H1 (cell line): ENCODE measurements at places on chromosomes 5 and 9. TPM values are rescaled to one million over a fixed set of nuclear protein-coding genes. Genes with fewer than 3 reads are reported as not detected.

DNA sequence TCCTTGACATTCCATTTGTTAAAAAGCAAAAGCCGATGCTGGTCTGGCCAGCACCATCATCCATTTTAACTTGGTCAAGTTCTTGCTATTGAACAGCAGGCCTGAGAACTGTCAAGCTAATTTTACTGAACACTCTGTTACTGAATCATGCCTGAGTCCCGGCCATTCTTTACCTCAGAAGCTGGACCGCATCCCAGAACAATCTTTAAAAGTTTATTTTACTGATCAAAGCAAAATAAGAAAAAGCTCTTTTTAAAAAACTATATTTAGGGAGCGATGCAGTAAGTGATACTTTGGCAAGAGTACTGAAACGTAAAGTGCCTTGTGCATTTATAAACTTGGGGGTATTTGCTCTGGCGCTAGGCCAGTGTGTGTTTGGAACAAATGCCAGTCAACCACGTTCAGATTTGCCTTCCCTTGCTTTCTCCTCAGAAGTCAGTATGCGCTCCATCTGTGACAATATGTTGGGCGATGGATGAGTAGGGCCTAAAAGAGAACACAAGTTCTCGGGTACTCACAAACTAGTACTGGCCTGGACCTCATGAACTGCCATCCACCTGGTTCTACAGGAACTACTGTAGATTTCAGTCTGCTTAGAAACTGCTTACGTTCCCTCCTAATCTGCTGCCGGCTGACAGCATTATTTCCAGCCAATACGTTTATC, 161.9 kb downstream of the MAPKAP1 start:
- no peaks in the 10 kb centered on the region for H3K36me3 ChIP-seq
- H3K4me3 ChIP-seq, result no peak overlapping the region
- H3K27me3 ChIP-seq, result no peaks in the 10 kb centered on the region
- no peak for DNase-seq

- H3K36me3 ChIP-seq, result no peaks in the 10 kb centered on the region
- no peak overlapping the region for H3K27ac ChIP-seq
- H3K27me3 ChIP-seq, result peaks cover 38% of the 10 kb centered on the region
- H3K4me3 ChIP-seq, result peak overlapping the region; percentile 29
- DNase-seq, result no peak
These were observed 29.6 kb downstream of the LHX2 start for GRCh38 chr9:124040935-124041816.

- no peak overlapping the region for H3K4me3 ChIP-seq
- H3K27me3 ChIP-seq, result no peaks in the 10 kb centered on the region
- H3K4me1 ChIP-seq, result no peaks in the 10 kb centered on the region
These were observed 121.8 kb upstream of the CNTLN start for GRCh38 chr9:17013010-17013409.

- H3K27ac ChIP-seq, result no peak overlapping the region
- H3K27me3 ChIP-seq, result no peaks in the 10 kb centered on the region
- no peak overlapping the region for H3K4me3 ChIP-seq
- no peak for DNase-seq
- H3K4me1 ChIP-seq, result no peaks in the 10 kb centered on the region
These were observed 13.9 kb downstream of the IFNA1 start for GRCh38 chr9:21454149-21454548.

GRCh38 chr5:149485655-149486615, 65.3 kb downstream of the CSNK1A1 start:
- DNase-seq, result no peak
- H3K27me3 ChIP-seq, result no peaks in the 10 kb centered on the region
- no peaks in the 10 kb centered on the region for H3K4me1 ChIP-seq
- no peaks in the 10 kb centered on the region for H3K36me3 ChIP-seq

- DNase-seq, result no peak
- no peak overlapping the region for H3K27ac ChIP-seq
- no peaks in the 10 kb centered on the region for H3K36me3 ChIP-seq
- no peak overlapping the region for H3K4me3 ChIP-seq
These were observed 58.9 kb downstream of the DOCK2 start for GRCh38 chr5:169695919-169696490.

DNA sequence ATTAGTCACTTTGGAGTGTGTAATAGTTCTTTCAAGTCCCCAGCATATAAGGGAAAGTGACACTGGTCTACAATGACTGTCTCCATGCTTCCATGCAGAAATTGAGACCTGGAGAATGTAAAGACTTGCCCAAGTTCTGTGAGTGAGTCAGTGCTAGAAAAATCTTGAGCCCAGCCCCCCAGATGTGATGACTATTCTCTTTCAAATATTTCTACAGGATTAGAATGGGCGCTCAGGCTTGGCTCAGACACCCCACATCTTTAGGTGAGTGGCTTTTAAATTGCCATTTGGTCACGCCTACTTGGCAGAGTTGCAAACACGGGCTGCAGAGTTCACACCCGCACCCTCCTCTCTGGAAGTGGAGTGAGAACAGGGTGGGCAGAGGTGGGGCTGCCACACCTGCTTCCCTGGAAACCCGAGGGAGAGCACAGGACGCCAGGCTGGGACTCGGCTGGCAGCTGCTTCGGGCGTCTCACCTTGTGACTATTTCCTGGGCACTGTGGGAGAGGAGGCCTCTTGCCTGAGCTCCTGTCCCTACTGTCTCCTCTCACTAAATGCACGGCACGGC, 37.6 kb downstream of the ROPN1L start:
- H3K27me3 ChIP-seq, result no peaks in the 10 kb centered on the region
- H3K36me3 ChIP-seq, result no peaks in the 10 kb centered on the region
- H3K27ac ChIP-seq, result no peak overlapping the region
- H3K4me3 ChIP-seq, result no peak overlapping the region
- no peak for DNase-seq

DNA sequence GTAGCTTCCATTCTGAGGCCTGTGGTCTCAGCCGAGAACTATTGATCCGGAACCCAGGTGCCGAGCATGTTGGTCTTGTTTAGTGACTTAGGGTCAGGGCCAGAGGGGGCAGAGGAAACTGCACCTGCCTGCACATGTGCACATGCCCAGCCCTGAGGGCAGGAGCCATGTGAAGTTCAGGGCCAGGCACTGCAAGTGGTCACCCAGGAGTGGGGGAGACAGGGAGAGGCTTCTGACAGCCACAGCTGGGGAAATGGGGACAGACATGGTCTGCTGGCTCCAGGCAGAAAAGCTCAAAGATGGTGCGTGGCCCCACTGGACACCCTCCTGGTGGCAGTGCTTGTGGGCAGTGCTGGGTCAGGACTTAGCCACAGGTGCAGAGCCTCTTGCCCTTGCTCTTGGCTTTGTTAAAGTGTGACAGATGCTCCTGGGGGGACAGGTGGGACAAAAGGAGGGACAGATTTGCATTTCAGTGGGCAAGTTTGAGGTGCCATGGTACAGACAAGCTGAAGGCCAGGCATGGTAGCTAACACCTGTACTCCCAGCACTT, 134.4 kb downstream of the CACNA1B start:
- no peak overlapping the region for H3K4me3 ChIP-seq
- no peaks in the 10 kb centered on the region; the same call in 1 of the 2 replicates for H3K4me1 ChIP-seq
- no peak for DNase-seq
- H3K36me3 ChIP-seq, result no peaks in the 10 kb centered on the region; the same call in 1 of the 2 replicates
- H3K27me3 ChIP-seq, result no peaks in the 10 kb centered on the region

GRCh38 chr5:33793276-33793675, 98.5 kb downstream of the ADAMTS12 start:
- H3K36me3 ChIP-seq, result no peaks in the 10 kb centered on the region
- DNase-seq, result no peak
- H3K27ac ChIP-seq, result no peak overlapping the region
- H3K4me3 ChIP-seq, result no peak overlapping the region

EDIL3 gene
- 41.7 and 47.2 TPM in 2 replicates for total RNA-seq

PCDH12 gene
- 0.17 and 0.21 TPM in 2 replicates for total RNA-seq

WDR38 gene
- not detected in 2 replicates for total RNA-seq

COL5A1 gene
- 10.5 and 12.0 TPM in 2 replicates for total RNA-seq
